ENCODE measurements at places on chromosomes 11 and 22. TPM values are rescaled to one million over a fixed set of nuclear protein-coding genes. Genes with fewer than 3 reads are reported as not detected.
A peak's percentile ranks its signal among the peaks of the same experiment; 100 is the strongest.

GRCh38 chr11:2890466-2891294, 5.1 kb upstream of the CDKN1C start:
- no peak for DNase-seq

DNA sequence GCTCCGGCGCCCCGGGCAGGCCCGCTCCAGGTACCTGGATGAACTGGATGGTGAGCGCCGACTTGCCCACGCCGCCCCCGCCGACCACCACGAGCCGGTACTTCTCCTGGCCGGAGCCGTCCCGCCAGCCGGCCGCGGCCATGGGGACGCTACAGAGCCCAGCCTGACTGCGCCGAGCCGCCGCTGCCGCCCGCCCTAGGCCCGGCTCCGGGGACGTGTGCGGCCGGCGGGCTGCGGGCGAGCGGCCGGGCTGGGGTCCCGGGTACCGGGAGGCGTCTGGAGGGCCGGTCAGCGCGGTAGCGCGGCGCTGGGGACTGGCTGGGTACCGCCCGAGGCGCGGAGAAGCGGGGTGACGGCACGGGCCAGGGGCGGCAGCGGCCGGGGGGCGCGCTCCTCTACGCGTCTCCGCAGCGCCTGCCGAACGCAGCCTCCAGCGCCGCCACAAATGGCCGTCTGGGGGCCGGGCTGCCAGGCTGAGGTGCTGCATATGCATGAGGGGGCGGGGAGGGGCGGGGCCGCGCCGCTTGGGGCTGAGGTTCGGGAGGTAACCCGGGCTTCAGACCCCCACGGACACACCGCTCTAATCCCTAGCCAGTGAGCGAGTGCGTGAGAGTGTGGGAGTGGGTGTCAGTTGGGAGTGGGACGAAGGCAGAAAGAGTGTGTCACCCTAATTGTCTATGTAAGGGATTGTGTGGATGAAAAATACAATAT, at the start of gene RRAS2:
RRAS2 (minus strand) TSS at position 455 of the 711 bp plus-strand sequence; CDS start at position 142, 313 bp downstream.
- DNase-seq, result no peak

DNA sequence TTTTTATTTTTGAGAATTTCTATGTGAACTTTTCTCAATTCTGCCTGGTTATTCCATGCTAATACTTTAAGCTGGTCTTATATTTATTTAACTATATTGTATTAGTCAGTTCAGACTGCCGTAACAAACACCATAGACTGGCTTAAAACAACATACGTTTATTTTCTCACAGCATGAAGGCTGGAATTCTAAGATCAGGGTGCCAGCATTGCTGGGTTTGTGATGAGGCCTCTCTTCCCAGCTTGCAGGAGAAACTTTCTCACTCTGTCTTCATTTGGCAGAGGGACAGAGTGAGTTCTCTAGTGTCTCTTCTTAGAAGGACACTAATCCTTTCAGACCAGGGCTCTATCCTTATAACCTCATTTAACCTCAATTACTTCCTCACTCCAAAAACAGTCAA, 16.2 kb upstream of the TEAD1 start:
- DNase-seq, result no peak

DNA sequence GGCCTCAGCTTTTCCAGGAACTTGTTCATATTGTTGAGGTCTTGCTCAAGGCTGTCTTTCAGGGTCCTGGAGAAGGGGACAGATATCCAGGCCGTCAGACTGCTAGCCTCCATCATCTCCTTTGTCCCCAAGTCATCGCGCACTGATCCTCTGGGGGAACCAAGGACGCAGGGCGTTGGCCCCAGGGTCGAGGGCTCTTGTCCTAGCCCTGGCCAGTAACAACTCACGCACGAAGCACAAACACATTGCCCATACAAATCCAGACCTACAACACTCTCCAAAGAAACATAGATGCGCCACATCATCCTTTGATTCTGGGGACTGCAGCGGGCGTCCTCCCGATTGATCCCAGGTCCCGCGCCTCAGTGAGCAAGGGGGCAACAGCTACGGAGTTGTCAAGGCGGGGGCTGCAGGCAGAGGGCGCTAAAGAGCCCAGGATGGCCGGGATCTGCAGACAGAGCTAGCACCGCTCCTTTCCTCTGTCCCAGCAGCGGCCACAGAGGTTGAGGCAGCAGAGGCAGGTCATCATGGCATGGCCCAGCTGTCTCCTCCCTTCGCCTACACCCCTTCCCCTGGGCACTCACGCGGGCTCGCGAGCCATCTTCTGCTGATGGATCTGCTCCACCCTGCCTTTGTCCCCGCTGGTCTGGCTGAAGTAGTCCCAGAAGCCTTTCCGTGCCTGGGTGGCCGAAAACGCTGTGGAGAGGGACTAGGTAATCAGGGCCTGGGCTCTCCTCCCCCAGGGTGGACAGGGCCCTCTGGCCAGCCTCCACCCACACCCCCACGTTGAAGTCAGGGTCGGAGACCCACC, 472 bp downstream of the APOA5 start:
- peak; percentile 87 for DNase-seq

DNA sequence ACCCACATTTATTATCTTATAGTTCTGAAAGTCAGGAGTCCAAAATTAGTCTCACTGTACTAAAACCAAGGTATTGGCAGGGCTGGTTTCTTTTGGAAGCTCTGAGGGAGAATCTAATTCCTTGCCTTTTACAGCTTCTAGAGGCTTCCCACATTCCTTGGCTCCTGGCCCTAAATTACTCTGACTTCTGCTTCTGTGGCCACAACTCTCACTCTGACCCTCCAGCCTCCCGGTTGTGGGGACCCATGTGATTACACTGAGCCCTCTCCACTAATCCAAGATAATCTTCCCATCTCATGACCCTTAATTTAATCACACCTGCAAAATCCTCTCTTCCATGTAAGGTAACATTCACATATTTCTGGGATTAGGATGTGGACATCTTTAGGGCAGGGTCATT, 110.9 kb downstream of the ARL14EP start:
- DNase-seq, result no peak

GRCh38 chr11:7520981-7521487, 7.2 kb downstream of the PPFIBP2 start:
- no peak for DNase-seq

GRCh38 chr11:9528136-9528501, 45.4 kb upstream of the WEE1 start:
- no peak for DNase-seq

Gene LUZP2
- total RNA-seq, result 0.11 TPM

Gene OR52A1
- total RNA-seq, result not detected

Gene KLHL35
- not detected for total RNA-seq

All from ascending aorta (tissue), 2 donors.